Stimulated activated CD4-positive, alpha-beta T cell treated with anti-CD3 and anti-CD28 coated beads, Interleukin-4, amount 100 ng/mL, for 24 hours (primary cell): ENCODE measurements at places on chromosomes 16 and 17.

DNA sequence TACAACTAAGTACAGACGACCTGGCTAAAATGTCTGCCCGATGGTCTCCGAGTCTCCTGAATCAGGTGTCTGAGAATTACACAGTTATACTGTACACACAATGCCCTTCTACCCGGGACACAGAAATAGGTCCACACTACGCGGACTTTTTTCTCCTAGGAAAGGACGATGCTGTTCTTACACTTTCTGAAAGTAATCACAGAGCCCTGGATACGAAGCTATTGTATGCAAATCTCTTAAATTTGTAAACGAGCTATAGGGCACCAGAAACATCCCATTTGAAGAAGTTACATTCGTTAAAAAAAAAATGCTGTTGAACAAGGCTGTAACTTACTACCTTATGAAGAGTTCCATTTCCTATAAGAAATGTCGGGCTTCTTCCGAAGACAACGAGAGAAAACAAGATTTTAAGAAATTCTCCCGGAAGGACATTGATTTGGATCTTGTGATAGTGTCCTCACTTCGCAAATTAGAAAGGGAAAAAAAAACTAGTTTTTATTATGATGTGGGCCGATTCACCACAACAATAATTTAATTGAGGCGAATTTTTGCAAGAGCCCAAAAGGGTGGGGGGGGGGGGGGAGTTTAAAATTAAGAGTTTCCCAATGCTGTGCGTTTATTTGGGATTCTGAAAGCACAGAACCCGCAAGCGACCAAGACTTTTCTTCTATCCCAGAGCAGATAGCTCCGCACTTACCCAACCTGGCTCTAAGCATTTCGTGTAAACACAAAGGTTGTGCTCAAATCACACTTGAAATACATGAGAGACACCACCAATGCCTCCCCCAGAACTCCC, 1.5 kb upstream of the SOX9 start:
- no peak for DNase-seq

DNA sequence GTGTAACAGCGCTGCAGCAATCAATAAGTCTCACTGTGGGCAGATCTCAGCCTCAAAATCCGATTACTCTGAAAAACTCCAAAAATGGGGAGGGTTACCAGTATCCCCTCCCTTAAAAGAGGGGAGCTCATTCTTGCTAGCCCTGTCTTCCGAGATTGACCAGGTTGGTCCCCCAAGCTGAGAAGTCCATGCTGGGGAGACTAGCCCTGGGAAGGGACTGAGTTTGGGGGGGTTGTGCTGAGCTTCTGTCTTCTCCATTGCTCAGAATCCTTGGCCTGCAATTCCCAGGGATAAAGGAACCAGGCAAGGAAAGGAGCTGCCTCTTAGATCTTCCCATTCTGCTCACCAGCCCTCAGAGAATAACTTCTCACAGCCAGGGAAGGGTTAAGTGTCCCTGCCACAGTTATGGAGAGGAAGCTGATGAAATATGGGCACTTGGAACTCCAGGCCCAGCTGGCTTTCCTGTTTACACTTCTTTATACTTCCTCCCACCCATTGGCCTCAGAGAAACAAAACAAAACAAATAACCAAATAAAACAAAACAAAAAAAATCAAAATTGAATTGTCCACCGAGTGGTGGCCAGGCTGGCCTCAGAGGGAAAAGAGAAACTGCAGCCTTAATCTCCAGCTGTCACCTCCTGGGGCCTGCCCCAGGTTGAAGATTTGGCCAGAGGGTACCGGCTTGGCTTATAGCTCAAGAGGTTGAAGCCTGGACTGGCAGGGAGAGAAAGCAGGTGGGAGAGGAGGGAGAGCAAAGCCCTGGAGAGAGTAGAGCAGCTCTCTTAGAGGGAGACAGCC, 2.6 kb downstream of the HOXB3 start:
- DNase-seq = no peak

DNA sequence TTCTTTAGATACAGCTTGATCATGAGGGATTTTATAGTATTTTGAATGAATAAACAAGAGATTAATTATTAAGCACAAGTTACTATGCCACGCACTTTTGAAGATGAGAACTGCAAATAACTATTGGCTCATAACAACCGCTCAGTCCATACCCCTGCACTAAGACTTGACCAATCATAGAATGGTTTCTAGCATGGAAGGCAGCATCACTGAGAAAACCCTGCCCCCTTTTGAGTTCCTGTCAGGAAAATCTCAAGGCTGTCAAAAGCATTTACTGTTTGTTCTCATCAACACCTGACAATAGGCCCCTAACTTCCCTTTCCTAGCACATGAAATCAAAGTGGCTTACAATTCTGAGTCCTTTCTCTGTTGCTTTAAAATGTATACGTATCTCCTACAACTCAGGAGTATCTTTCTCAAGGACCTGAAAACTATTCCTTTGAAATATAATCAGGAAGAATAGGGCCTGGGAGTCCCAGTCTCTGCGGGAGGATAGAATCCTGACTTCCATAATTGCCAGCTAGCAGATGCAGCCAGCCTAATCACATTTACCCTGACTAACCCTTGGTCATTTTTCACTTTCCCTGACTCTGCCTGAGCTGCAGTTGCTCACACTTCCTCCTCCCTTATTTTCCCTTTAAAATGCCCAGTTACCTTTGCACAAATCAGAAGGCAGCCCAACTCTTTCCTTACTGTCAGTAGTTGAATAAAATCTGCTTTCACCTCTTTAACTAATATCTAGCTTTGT, 9.1 kb upstream of the MMD start:
- no peak for DNase-seq

- DNase-seq = no peak
These were observed 313.3 kb upstream of the HSBP1 start for GRCh38 chr16:83494459-83494858.

DNA sequence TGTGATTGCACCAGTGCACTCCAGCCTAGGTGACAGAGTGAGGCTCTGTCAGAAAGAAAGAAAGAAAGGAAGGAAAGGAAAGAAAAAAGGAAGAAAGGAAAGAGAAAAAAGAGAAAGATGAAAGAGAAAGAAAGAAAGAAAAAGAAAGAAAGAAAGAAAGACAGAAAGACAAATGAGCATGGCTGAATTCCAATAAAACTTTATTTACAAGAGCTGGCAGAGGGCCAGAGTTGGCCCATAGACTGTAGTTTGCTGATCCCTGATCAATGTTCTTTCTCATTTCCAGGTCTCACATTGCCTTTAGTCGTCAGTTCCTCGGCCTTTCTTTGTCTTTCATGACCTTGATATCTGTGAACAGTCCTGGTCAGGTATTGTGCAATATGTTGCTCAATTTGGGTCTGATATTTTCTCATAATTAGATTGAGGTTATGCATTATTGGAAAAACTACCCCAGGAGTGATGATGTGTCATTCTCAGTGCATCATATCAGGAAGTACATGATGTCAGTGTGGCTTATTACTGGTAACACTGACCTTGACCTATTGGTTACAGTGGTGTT, 68.5 kb upstream of the MED9 start:
- no peak for DNase-seq

DNA sequence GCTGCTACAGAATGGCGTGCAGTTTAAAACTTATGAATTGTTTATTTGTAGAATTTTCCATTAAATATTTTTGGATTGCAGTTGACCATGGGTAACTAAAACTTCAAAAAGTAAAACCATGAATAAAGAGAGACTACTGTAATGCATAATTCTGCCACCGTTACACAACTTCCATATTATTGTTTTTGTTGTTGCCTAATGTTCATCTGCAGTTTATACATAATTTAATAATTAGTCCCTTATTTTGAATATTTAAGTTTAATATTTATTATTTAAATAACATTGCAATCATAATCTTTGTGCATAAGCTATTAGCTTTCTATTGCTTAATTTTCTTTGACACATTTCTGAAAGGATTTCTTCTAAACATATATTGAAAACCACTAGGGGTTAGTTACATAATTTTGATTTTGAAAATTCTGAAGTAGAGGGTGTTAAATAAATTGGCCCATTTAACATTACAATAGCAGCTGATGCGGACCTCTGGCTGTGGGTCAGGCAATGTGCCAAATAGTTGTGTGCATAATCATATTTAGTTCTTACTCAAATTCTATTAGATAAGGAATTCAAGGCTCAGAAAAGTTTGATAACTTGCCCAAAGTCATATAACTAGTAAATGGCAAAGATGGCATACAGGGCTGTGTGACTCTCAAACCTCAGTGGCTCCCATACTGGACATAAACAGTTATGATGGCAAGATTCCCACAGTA, 31.1 kb downstream of the PPM1E start:
- no peak for DNase-seq

DNA sequence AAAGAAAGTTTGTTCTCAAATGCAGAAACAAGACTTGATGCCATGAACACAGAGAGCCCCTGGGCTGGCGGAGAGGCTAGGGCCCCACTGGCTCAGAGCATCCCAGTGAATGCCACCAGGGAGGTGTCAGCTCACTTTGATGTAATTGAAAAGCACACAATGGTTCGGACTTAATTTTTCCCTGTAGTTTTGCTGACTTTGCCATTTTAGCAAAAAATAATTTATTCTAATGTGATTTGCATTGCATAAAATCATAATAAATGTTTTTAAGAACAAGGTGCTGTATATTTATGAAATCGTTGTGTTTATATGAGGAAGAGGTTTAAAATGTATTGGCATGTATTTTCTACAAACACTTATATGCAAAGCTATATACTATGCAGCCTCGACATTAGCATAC, 140.5 kb downstream of the HS3ST4 start:
- DNase-seq = no peak

- DNase-seq = peak; percentile 5
These were observed 71.0 kb downstream of the RBBP6 start for GRCh38 chr16:24610416-24610755.

DNA sequence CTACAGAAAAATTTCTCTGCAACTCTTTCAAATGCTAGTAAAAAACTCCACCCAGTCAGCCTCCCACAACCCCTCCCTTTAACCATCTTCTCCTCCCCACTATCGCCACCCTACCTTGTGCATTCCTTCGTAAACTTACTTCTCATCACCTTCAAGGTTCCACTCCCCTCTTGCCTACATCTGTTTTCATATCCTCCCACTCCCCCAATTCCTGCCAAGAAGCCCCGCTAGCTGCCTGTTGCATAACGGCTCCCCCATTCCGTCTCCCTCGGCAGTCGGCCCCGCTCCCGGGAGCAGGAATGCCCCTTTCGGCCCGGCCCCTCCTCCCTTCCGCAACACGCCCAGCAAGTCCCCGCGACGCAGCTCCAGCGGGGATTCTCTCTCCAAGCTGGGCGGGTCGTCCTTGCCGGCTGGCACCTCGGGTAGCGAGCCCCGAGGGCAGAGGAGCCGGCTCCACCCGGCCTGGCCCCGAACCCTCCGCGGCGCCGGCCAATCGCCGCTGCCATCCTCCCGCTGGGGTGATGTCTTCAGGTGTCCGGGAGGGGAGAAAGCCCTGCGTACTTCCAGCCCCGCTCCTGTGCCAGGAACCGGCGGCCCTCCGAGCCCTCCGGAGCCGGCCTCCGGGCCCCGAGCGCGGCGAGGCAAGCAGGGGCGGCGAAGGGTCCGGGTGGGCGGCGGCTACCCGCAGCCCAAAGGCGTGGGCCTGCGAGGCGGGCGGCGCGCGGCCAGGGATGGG, 1.5 kb downstream of the PHLPP2 start:
- peak; percentile 62 for DNase-seq

GRCh38 chr16:69741519-69741918, 13.2 kb downstream of the NOB1 start:
- no peak for DNase-seq

DNA sequence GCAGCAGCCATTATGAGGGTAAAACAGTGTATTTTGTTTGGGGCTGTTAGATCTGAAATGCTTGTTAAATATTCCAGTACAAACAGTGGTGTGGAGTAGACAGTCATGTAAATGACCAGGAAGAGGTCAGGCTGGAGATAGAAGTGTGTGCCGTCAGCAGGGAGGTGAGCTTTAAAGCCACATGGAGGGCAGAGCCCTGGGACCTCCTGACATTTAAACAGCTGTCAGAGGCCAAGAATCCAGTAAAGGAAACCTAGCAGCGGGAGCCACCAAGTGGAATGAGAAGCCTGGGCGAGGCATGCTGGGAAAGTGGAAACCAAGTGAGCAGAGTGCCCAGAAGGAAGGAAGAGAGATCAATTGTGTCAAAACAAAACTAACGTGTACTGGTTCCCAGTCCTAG, 26.8 kb downstream of the C17orf67 start:
- no peak for DNase-seq

GRCh38 chr16:17204206-17204605, 266.6 kb downstream of the XYLT1 start:
- DNase-seq = no peak

- DNase-seq = no peak
These were observed 98.6 kb downstream of the BANP start for GRCh38 chr16:88049561-88050545.

DNA sequence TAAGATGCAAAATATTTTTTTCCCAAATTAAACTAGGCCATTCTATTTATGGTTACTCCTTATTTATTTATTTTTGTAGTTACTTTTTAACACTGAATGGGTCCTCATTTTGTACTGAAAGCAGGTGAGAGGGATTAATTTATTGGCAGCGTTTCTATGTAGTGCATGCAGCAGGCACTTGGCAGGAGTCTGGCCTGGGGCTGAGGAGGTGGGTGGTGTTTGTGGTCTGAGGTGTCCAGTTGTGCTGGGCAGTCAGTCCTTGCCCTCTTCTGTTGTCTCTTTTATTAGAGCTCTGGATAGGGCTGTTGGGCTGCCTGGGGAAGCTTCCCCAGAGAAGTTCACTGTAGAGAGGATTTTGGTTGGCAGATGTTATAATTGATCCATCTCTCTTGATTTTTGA, 12.7 kb downstream of the SEC14L1 start:
- no peak for DNase-seq

DNA sequence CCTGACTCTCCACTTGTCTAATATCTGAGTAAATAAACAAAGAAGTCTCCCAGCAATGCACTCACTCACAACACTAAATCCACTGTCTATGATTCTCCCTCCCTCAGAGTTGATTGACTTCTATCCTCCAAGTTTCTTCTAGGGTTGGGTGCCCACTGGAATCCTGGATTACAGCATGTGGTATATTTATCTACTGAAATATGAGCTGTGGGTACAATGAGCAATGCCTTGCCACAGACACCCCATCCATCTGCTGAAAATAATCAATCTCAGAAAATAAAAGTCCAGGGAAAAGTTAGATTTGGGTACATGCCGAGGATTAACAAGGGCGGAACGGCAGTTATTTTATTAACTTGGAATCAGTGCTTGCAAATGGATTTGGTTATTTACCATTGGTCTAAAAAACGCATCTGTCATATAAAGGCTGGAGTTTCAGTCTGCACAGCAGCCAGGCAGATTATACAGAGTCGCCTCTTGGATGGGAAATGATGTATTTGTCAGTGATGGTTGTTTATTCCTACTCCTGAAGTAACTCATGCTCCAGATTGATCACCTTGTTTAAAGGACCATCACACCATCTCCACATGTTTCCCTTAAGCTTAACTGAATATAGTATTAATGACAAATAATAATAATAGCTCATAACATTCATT, 193.9 kb upstream of the SOX9 start:
- DNase-seq = no peak
